ENCODE measurements at places on chromosomes 5 and 9. TPM values are rescaled to one million over a fixed set of nuclear protein-coding genes. Genes with fewer than 3 reads are reported as not detected.

Gene CCL27
- 0.10 TPM for polyA plus RNA-seq

Gene PCDHA9
- 0.02 TPM for polyA plus RNA-seq

Gene MOCS2
- 35.2 TPM for polyA plus RNA-seq

Gene NOTCH1
- 2.6 TPM for polyA plus RNA-seq

Gene FXN
- polyA plus RNA-seq = 15.7 TPM

Gene GZMA
- polyA plus RNA-seq = not detected

Gene GRAMD2B
- polyA plus RNA-seq = 16.0 TPM

Gene FOXD1
- polyA plus RNA-seq = 73.9 TPM

DNA sequence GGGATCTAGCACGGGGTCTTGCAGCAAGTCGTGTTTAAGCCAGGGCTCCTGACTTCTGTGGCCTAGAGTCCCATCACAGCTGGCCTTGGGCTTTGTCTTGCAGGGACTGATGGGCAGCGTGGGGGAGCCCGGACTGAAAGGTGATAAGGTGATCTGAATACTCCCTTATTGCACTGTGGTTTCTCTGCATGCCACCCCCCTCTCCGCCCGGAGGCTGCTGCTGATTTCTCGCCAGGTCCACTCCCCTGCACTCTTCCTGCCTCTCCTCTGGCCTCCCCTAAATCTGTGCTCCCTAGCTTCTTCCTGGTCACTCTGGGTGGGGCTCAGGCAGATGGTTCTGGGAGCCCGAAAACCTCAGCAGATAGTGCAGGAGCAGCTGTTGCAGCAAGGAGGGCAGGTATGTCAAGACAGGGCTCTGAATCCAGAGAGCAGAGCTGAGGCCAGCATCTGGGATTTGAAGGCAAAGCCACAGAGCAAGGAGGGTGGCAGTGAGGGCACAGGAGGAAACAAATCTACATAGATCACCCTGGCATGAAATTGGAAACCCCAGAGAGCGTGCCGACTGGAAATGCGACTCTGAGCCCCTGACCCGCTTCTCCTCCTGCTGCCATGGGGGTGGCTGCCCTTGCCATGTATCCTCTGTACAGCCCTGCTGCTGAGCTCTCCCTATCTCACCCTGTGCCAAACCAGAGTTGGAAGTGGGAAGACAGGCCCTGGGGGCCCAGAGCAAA, 76.5 kb downstream of the COL27A1 start:
- H3K36me3 ChIP-seq = no peaks in the 10 kb centered on the region
- no peak overlapping the region for H3K4me3 ChIP-seq
- H3K27me3 ChIP-seq = no peaks in the 10 kb centered on the region
- H3K27ac ChIP-seq = peak overlapping the region; percentile 51
- H3K4me1 ChIP-seq = peaks cover 56% of the 10 kb centered on the region
- DNase-seq = no peak

- no peak for DNase-seq
- H3K4me1 ChIP-seq = peaks cover 7% of the 10 kb centered on the region
- no peaks in the 10 kb centered on the region for H3K36me3 ChIP-seq
- H3K27ac ChIP-seq = no peak overlapping the region
Measured at GRCh38 chr5:41650131-41650530, 139.7 kb upstream of the PLCXD3 start.

- H3K27ac ChIP-seq = no peak overlapping the region
- no peak for DNase-seq
- H3K4me3 ChIP-seq = no peak overlapping the region
- H3K27me3 ChIP-seq = no peaks in the 10 kb centered on the region
- no peaks in the 10 kb centered on the region for H3K4me1 ChIP-seq
Measured at GRCh38 chr5:56529666-56530430, 285.5 kb upstream of the MAP3K1 start.

- DNase-seq = no peak
- H3K4me3 ChIP-seq = no peak overlapping the region
- no peak overlapping the region for H3K27ac ChIP-seq
- H3K27me3 ChIP-seq = no peaks in the 10 kb centered on the region
- no peaks in the 10 kb centered on the region for H3K36me3 ChIP-seq
- H3K4me1 ChIP-seq = no peaks in the 10 kb centered on the region
Measured at GRCh38 chr5:80057099-80057498, 22.0 kb downstream of the THBS4 start.

- DNase-seq = no peak
- H3K36me3 ChIP-seq = no peaks in the 10 kb centered on the region
- no peak overlapping the region for H3K27ac ChIP-seq
- H3K27me3 ChIP-seq = no peaks in the 10 kb centered on the region
Measured at GRCh38 chr9:108543251-108543778, 312.5 kb downstream of the ACTL7B start.

DNA sequence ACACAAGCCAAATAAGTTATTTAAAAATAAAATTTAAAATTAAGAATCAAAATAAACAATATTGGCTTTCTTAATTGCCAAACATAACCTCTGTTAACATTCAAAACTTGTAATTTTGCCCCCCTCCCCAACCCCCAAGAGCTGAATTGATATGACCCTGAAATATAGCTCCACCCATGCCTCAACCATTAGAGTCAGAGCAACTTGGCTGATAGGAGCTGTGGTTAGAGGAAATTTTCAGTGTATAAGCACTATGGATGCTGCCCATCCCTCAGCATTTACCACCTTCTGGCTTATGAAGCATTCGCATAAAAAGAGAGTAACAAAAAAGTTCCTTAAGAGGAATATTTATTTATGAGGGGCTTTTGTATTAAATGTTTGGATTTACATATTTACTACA, 6.1 kb downstream of the POC5 start:
- peaks cover 37% of the 10 kb centered on the region for H3K36me3 ChIP-seq
- H3K4me3 ChIP-seq = no peak overlapping the region
- no peaks in the 10 kb centered on the region for H3K27me3 ChIP-seq
- DNase-seq = no peak
- no peak overlapping the region for H3K27ac ChIP-seq
- H3K4me1 ChIP-seq = peaks cover 6% of the 10 kb centered on the region

- no peaks in the 10 kb centered on the region for H3K4me1 ChIP-seq
- peak overlapping the region; percentile 86 for H3K27ac ChIP-seq
- peak; percentile 23 for DNase-seq
- no peak overlapping the region for H3K4me3 ChIP-seq
Measured at GRCh38 chr5:41447650-41448510, 62.5 kb downstream of the PLCXD3 start.

DNA sequence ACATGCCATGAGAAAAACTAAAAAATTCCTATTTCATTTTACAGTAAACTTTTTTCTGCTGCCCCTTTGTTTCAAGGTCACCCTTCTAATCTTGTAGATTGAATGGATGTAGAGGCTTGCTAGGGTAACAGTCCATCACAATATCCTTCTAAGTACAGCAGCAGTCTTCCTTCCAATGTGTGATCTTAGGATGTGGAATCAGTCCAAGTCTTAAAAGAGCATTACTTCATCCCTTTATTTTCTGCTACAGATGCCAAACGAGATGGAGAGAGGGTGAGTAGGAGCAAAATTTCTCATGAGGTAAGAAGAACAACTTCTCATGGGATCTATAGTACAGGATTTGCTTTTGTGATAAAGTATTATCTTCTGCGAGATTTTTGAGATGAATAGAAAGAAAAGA, 704 bp upstream of the IL33 start:
- H3K27me3 ChIP-seq = no peaks in the 10 kb centered on the region
- DNase-seq = no peak
- no peak overlapping the region for H3K4me3 ChIP-seq
- H3K36me3 ChIP-seq = no peaks in the 10 kb centered on the region
- H3K4me1 ChIP-seq = peaks cover 19% of the 10 kb centered on the region
- no peak overlapping the region for H3K27ac ChIP-seq

DNA sequence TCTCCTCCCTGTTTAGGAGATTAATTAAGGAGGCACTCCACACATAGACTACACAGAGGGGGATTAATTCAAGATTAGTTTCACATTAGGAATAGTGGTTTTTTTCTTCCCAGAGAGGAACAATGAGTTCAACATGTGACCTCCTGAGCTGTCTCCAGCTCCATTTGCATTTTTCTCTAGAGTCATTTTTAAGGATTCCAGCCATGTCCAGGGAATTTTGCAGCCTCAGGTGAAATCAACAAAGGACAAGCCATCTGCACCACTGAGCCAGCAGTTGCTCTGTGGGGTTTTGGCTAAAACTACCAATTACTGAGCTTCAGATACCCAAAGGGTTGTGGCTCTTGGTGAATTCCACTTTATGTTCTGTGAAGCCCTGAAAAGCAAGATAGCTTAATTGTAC, 258.5 kb upstream of the PPP1R2B start:
- no peaks in the 10 kb centered on the region for H3K36me3 ChIP-seq
- no peak overlapping the region for H3K27ac ChIP-seq
- no peaks in the 10 kb centered on the region for H3K27me3 ChIP-seq
- no peak overlapping the region for H3K4me3 ChIP-seq

DNA sequence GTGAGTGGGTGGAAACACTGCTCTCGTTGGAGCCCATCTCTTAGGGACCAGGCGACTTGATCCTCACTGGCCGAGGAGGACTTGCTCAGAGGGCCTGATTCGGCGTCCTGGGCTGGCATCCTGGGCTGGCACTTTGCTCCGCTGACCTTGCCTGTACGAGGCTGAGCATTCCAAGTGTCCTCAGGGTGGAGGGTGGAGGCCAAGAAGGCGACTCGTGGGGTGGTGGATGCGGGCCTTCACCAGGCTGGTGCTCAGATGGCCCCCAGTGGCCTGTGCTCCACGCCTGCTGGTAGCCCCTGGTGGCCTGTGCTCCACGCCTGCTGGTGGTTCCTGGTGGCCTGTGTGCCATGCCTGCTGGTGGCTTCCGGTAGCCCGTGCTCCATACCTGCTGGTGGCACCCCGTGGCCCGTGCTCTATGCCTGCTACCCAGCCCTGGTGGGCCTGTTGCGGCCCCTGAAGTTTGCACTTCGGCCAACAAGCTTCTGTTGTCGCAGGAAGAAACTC, 42.9 kb downstream of the PHF2 start:
- H3K36me3 ChIP-seq = no peaks in the 10 kb centered on the region
- DNase-seq = no peak
- no peaks in the 10 kb centered on the region for H3K27me3 ChIP-seq
- no peaks in the 10 kb centered on the region for H3K4me1 ChIP-seq
- no peak overlapping the region for H3K4me3 ChIP-seq

- H3K27ac ChIP-seq = peak overlapping the region; percentile 68
- no peaks in the 10 kb centered on the region for H3K36me3 ChIP-seq
- no peak for DNase-seq
- H3K4me3 ChIP-seq = no peak overlapping the region
- no peaks in the 10 kb centered on the region for H3K4me1 ChIP-seq
- no peaks in the 10 kb centered on the region for H3K27me3 ChIP-seq
Measured at GRCh38 chr5:76709762-76710161, 6.2 kb upstream of the F2R start.

- DNase-seq = no peak
- H3K27ac ChIP-seq = no peak overlapping the region
- no peaks in the 10 kb centered on the region for H3K36me3 ChIP-seq
- no peaks in the 10 kb centered on the region for H3K4me1 ChIP-seq
- H3K27me3 ChIP-seq = no peaks in the 10 kb centered on the region
- no peak overlapping the region for H3K4me3 ChIP-seq
Measured at GRCh38 chr9:107810461-107810961, 320.9 kb upstream of the KLF4 start.

DNA sequence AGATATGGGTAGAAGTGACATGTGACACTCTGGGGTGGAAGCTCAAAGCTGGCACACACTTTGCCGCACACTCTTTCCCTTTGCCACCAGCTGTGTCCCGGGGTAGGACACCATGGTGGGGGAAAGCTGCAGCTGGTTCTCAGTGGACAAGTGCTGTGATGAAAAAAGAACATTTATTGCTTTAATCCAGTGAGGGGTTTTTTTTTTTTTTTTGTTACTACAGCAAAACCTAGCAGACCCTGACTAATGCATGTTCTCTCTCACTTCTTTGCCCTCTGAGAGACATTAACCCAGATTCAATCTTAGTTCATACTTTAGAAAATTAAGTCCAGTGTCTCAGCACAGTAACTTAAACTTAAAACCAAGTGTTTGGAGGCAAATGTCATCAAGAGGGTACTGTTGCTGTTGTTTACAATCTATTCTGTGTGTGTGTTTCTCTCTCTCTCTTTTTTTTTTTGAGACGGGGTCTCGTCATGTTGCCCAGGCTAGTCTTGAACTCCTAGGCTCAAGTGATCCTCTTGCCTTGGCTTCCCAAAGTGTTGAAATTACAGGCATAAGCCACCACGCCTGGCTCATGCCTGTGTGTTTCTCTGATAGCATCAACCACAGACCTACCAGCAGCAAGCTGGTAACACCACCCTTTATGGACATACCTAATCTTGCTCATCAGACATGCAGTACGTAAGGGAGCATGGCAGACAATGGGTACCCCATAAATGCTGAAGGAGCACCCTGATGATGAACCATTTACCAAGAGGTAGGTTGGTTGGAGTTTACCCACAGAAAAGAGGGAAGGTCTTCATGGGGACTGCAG, 84.7 kb upstream of the TBC1D2 start:
- peaks cover 2% of the 10 kb centered on the region for H3K4me1 ChIP-seq
- no peak for DNase-seq
- no peak overlapping the region for H3K27ac ChIP-seq
- no peak overlapping the region for H3K4me3 ChIP-seq

DNA sequence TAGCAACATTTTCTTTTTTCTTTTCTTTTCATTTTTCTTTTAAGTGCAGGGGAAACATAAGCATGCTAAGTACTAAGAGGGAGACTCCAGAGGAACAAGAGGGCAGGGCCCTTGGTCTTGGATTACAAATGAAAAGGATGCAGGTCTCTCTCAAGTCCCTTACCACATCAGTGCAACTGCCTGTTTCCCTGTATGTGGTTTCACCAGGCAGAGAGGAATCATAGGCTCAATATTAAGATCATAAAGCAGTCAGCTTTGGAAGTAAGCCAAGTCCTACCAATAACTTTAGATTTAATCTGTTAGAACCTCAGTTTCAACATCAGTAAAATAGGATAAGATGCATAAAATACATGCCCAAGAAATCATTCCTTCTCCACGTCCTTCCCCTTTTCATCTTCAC, 422.7 kb upstream of the PAPPA start:
- H3K27ac ChIP-seq = no peak overlapping the region
- DNase-seq = no peak
- H3K27me3 ChIP-seq = no peaks in the 10 kb centered on the region
- no peaks in the 10 kb centered on the region for H3K36me3 ChIP-seq

DNA sequence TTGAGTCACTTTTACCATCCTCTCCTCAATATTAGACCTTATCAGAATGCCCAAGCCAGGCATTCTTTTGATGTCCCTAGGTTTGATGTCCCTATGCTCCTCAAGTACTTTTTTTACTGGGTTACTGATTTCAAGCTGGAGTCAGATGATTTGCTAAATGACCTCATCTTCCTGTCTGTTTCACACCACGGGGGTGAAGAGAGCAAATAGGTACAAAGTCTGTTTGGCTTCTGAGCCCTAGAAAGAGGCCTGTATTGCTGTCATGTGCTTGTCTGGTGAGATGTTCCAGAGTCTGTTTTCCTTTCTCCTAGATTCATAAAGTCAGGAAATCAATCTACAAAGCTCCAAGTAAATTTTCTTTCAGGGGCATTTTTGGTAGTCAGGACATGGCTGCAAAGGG, 12.7 kb upstream of the DAB2 start:
- H3K27ac ChIP-seq = no peak overlapping the region
- peaks cover 33% of the 10 kb centered on the region for H3K27me3 ChIP-seq
- no peak for DNase-seq
- no peak overlapping the region for H3K4me3 ChIP-seq
- no peaks in the 10 kb centered on the region for H3K4me1 ChIP-seq
- no peaks in the 10 kb centered on the region for H3K36me3 ChIP-seq
